ENCODE measurements at places on chromosomes 1 and 21.

- no peak for DNase-seq
Measured at GRCh38 chr1:22287946-22288520, 145.1 kb upstream of the WNT4 start.

GRCh38 chr1:202056644-202057334 lies 46.4 kb downstream of the ELF3 start:
- no peak for DNase-seq

DNA sequence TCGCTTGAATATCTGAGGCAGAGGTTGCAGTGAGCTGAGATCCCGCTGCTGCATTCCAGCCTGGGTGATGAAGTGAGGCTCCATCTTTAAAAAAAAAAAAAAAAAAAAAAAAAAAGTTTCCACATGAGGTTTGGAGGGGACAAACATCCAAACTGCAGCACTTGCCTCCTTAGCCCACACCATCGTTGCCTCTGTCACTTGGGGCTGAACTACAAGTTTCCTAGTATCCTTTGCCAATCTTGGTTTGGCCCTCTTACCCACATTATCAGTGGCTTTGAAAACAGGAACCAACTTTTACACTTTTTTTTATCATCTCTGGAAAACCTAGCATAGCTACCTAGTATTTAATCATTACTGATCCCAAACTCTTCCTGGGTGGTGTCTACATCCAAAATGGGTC lies 59.2 kb downstream of the CLSTN1 start:
- no peak for DNase-seq

DNA sequence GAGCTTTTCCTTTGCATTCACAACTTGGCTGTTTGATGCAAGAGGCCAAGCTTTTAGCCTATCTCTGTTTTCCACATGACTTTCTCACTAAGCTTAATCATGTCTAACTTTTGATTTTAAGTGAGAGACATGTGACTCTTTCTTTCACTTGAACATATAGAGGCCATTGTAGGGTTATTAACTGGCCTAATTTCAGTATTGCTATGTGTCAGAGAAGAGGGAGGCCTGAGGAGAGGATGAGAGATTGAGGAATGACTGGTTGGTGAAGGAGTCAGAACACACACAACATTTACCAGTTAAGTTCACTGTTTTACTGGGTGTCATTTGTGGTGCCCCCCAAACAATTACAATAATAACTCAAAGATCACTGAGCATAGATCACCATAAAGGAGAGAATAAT lies 193.5 kb downstream of the CYYR1 start:
- DNase-seq: no peak

- no peak for DNase-seq
Measured at GRCh38 chr1:184686540-184686939, 68.1 kb downstream of the EDEM3 start.

DNA sequence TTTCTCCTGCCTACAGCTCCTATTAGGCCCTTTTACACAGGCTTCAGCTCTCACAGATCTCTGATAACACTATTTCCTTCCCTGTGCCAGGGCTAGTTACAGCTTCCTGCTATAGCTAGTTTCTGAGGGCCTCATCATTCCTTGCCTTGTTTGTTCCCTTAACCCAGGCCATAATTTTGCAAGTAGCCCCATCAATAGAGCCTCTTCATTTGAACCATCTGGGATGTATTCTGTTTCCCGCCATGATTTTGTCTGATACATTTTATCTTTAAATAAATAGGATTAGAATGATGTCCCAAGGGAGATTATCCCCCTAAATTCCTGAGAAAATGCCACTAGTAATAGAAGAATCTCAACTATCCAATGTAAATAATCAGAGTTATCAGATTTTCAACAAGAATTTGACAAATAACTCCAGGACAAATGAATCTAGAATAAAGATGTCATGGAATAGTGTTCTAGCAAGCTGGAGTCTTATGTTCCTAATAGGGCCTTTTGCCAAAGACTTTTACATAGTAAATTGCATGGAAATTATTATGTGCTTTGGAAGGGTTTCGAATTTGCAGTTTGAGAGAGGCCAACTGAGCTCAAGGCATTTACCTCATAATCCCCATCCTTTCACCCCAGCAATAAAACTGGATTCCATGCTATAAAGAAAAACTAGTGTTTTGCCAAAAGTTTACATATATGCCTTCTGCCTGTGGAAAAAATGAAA lies 16.1 kb downstream of the IFT25 start:
- DNase-seq: no peak

DNA sequence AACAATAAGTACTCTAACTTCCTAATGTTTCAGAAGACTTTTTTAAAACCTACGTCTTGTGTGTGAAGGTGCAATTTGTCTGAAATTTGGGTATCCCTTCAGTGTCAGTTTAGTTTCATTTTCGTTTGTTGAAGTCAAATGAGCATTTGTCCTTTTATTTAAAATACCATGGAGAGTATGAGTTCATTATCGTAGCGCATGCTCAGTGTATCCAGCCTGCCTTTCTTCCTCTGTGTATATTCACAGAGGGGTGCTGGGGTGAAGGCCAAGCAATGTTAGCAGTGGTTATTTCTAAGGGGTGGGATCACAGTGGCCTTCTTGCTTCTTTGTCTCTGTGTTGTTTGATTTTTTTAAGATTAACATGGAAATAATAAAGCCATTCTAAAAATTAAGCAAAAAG lies 43.2 kb downstream of the CNN3 start:
- no peak for DNase-seq
